ENCODE measurements at places on chromosomes 4 and X.

DNA sequence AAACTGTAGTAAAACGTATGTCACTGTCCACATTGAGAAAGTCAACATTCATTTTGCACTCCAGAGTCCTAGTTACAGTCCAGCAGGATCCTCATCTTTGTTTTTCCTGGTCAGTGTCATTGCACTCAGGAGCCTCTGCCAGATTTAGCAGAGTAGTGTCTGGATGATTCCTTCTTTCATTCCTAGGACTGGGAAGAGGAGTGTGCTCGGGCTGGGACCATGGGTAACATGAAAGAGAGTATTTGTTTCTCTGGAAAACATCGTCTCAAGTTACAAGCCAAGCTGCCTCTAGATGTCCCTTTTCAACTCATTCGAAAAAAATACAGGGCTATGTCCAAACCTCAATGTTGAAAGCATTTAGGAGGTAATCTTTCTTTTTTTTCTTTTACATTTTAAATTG is 69.9 kb upstream of the TNIP3 start:
- DNase-seq, result peak; percentile 46

DNA sequence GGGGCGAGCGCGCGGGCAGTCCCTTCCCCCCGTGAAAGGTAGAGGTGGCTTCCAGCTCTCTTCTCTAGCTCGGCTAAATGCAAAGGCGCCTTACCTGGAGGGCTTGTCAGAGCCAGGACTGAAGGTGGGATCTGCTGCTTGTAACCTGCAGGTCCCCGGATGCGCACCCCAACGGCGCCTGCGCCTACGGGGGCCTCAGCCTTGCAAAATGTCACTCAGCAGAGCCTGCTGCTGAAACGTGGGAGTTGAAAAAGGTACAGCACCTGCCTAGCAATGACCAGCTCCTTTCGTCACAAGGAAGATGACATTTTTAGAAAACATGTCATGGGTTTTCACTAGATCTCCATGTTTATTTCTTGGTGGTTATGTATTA is 583 bp downstream of the ABHD18 start:
- DNase-seq, result peak; percentile 80

GRCh38 chrX:29012867-29013266 is 425.6 kb downstream of the IL1RAPL1 start:
- DNase-seq, result no peak

DNA sequence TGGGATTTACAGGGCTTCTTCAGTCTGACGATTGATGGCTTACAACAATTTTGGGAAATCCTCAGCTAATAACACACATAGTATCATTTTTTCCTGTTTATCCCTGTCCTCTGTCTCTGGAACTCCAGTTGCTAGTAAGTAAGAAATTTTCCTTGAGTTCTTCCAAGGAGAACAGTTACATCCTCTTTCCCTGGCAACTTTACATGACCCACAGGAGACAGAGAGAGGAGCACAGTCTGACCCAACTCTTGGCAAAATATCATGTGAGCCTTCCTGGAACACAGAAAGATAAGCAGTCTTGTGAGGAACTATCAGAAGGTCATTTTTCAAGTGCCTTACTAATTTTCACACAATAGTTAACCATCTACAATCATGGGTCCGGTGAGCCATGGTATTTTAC is 578.7 kb upstream of the PABPC4L start:
- DNase-seq, result no peak

GRCh38 chr4:26001413-26001812 is 87.4 kb downstream of the SMIM20 start:
- DNase-seq, result no peak

DNA sequence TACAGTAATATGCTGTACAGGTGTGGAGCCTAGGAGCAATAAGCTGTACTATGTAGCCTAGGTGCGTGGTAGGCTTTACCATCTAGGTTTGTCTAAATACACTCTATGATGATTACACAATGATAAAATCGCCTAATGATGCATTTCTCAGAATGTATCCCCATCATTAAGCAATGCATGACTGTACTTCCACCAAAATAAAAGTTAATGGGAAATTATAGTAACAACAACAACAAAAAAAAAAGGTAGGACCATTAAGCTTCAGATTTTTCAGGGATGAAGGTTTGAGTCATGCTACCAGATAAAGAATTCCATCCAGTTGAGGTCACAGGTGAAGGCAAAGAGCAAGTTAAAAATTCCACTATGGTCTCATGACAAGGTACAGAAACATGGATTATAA is 68.2 kb downstream of the MAGEA10 start:
- DNase-seq, result no peak

DNA sequence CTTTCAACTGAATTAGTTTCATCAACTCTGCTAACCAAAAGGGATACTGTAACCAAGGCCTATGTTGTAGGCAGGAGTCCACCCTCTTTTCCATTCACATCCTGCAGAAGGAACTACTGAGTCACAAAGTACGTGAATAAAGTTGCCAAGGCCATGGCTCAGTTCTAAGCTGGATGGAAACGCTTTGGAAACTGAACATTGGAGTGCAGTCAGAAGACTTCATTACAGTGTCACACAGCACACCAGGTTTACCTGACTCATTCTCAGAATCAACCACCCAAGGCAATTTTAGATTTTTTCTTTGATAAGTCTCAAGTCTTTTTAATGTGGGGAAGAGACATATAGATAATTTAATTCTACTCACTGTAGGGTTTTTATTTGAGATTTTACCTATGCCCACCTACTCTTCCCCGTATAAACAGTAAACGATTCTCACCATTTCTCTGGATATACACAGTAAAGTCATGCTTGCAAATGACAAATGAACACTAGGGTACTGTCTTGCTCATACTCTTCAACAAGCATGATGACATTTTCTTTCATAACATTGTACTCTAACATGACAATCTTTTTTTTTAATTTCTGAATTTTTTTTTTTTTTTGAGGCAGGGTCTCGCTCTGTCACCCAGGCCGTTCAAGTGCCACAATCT is 58.9 kb upstream of the RBM47 start:
- no peak for DNase-seq

DNA sequence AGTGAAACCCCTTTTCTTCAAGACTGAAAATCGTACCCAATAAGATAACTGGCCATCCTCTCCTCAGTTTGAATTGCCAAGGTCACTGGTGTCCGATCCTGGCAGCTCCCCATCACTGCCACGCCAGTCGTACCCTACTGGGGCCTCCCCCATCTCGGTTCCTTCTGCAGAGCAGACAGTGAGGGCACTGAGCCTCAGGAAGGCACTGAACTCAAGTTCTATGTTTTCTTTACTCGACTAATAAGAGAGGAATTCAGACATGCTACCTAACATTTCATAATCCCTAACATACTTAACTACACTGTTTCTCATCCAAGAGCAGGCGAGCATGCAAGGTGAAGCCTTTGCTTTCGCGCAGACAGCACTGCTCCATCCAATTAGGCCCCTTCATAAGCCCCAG is 23.4 kb downstream of the ZFYVE28 start:
- no peak for DNase-seq

DNA sequence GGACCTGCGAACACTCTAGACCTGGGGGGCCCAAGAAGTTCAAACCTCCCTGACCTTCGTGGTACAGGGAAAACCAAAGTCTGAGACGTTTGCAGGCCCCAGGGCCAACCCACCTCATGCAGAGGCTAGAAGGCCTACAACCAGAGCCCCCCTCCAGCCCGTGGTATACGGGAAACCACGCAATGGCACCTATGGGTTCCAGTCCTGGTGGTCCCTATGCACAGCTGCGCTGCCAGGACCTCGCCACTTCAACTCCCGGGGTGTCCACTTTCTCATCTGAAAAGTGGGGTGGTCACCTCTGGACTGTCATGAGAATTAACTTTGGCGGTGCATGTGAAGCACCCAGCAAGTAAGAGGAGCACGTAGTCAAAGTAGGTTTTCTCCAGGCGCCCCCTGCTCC is 8.4 kb upstream of the MSX1 start:
- DNase-seq, result no peak

GRCh38 chrX:120753413-120754251 is 122.0 kb downstream of the CT47B1 start:
- no peak for DNase-seq

DNA sequence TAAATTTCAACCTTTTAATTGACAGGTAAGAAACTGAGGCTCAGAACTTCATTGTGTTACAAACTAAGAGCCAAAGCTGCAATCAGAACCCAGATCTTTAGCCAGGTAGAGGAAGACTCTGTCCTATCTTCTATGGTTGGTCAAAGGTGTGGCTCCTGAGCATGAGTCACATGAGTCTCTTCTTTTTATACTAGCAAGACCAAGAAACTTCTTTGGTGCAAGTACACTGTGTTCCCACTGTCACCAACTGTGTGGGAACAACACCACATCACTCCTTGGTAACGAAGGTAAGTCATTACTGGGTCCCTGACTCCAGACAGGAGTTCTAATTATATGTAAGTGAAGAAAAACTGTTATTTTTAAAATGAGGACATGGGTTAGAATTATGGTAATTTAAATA is 290.1 kb downstream of the INPP4B start:
- no peak for DNase-seq

- DNase-seq, result peak; percentile 74
Observed at GRCh38 chr4:155953151-155954117, at the start of gene CTSO. CTSO (minus strand) TSS chr4:155953866; CDS start chr4:155953847, 19 bp downstream.

DNA sequence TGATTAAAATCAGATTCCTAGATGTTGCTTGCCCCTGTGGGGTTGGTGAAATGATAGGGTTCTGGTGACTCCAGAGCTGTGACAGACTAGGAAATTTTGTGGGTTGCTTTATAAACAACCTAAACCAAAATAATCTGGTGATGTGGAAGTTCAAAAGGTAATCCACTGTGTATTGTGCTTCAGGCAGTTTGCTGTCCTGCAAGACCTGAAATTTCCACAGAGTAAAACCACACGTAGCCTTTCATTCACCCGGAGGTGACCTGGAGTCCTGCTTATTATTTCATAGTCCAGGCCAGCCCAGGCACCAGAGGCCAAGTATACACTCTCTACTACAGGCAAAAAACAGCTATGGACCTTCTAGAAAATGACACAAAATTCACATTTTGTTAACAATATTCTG is 114.6 kb upstream of the CBR4 start:
- no peak for DNase-seq

- DNase-seq, result no peak
Observed at GRCh38 chrX:153537526-153538295, 20.3 kb downstream of the ATP2B3 start.

DNA sequence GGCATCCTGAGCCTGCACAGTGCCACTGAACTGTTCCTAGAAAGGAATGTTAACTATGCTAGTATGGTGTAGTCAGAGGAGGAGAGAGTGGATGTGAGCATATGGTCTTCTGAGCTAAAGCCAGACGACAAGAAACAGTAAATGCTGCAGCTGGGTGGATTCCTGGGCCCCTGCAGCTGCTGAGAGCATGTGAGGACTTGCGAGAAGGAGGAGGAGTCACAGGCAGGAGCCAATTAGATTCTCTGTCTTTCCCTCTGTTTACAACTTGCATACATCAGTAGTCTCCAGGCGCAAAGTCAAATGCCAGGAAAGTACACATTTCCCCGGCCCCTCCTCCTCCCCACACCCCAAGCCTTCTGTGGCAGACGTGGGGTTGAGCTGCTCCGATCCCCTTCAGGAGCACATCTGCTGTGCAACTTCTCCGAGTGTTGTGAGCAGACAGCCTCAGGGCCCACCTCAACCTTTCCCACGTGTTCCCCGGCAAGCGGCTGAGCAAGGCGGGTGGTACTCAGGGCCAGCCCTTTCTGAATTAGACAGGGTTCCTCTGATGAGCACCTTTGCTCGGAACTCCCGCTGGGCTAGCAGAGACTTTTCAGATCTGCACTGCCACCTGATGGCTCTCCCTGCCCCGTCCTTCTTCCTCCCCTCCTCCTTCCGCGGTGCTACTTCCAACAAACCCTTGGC is 108.7 kb upstream of the ATP6AP2 start:
- DNase-seq, result peak; percentile 85

DNA sequence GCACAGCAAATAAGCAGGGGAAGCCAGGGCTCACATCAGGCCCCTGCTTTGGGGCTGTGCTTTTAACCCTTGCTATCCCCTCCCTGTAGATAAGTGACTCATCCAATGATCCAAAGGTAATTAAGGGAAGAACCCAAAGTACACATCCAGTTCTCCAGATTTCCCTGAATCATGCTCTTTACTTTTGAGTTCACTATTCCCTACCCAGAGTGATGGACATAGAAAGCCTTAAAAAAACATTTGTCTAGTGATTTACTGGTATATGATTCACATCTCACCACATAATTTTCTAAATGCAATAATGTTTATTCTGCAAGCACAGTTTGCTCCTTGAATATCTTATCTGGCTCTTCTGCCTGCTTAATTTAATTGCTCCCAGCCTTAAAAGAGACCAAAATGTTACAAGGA is 136.2 kb downstream of the PPP3CA start:
- DNase-seq, result no peak

All from ELF-1 (cell line).